Globus pallidus (tissue), 1 donor: ENCODE measurements at places on chromosomes 4 and X.

DNA sequence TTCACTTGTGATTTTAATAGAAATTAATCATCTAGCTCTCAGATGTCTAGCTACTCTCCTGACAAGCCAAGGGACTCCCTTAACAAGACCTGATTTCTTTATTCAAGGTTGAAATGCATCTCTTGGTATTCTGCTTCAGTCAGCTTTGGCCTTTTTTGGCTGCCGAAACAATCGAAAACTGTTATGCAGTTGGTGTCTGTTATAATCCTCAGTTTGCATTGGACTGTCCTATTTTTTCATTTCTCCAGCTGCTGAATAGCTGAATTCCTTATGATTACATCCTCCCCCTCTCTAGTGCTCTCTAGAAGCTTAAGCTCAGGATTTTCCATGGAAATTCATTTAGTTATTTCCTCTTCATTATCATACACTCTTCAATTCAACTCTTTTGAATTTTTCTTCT lies 177.2 kb downstream of the TRIML1 start:
- no peak for DNase-seq

DNA sequence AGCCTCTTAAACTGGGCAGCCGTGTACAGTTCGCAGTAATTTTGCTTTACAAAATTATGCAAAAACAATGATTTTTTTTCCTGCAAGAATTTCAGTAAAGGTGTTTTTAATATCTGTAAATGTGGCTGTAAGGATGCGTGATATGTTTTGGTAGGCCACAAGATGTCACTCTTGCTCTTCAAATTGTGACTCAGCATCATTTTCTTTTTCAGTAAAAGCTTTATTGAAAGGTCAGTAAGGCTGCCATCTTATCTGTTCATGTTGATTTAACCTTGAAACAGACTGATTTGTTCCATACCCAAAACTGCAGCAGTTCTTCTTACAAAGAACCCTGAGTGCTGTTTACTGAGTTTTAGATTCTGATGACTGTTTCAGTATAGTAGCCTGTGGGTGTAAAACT lies 39.9 kb downstream of the TXLNG start:
- DNase-seq: peak; percentile 49

DNA sequence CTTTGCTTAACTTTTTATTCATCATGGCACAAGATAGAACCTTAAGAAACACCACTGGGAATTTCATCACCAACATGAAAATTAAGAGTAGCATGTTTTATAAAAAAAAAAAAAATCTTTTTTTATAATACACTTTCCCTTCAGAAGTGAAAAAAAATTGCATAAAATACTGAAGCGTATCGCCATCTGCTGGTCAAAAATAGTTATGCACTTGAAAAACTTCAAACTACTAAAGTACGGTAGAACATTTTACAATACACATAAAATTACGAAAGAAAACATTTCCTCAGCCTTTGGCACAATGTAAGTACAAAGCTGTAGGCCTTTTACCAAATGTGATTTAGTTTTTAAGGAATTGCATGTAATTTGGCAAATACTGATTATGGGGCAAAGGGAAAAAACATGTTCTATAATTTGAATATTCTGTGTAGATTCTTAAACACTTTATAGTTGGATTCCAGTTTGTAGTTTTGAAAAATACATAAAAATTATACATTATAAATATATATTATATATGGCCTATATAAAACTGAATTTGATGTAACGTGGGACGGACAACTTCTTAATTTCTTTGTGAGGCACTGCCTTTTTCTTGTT lies 26.5 kb downstream of the HCCS start:
- no peak for DNase-seq

DNA sequence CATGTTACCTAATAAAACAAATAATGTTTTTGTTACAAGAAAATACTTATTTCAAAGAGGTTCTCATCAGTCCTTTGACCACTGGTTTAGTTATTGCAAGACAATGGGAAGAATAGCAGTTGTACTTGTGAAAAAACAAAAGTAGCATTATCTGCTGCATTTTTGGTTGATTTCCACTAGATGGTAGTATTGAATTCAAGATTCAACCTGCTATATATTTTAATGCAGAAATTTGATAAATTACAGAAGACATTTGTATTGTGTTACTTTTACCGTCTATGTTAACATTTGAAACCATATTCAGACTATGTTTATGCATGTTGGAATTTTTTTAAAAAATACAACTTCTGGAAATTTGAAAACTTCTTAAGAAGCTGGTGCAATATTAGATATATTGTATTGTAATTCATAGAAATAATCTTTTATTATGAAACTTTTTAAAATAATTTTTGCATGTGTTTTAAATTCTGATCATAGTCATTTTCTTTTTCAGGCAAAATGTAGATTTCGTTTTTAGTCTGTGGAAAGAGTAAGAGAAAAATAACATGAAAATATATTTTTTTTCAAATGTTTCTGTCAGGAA lies 56.4 kb downstream of the SPCS3 start:
- DNase-seq: peak; percentile 41

GRCh38 chr4:11495291-11495690 lies 66.6 kb upstream of the HS3ST1 start:
- no peak for DNase-seq

DNA sequence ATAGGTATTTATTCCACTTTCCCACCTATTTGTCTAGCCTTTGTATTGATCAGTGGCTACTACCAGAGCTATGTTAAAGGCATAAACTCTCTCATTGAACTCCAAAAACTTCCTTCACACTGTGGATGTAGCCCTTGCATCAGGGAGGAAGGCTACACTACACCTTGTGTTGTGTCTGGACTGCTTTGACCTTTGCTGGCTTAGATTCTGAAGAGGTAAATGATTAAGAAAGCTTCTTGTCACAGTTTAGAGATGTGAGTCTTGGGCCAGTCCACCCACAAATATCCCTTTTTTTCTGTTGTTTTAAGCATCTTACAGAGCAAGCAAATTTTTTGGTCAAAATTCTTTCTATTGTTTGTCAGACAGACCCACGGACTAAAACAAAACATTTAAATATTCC lies 1.9 kb downstream of the ENPEP start:
- DNase-seq: no peak

GRCh38 chr4:100113096-100113495 lies 77.2 kb downstream of the DDIT4L start:
- no peak for DNase-seq

DNA sequence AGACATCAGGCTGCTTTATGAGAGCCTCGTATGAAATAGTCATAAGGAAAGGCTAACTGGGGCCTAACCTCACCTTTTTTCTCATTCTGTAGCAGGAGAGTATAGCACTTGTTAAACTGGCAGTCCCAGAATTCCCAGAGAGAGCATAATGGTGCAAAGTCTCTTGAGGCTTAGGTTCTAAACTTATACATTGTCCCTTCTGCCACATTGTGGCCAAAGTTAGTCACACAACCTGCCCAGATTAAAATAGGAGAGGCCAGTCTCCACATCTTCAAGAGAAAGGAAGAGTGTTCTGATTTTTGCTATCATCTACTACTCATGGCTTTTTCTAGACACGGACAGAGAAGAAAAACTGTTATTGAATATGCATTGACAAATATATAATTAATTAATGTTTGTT lies 1588.9 kb upstream of the PCDH7 start:
- no peak for DNase-seq

DNA sequence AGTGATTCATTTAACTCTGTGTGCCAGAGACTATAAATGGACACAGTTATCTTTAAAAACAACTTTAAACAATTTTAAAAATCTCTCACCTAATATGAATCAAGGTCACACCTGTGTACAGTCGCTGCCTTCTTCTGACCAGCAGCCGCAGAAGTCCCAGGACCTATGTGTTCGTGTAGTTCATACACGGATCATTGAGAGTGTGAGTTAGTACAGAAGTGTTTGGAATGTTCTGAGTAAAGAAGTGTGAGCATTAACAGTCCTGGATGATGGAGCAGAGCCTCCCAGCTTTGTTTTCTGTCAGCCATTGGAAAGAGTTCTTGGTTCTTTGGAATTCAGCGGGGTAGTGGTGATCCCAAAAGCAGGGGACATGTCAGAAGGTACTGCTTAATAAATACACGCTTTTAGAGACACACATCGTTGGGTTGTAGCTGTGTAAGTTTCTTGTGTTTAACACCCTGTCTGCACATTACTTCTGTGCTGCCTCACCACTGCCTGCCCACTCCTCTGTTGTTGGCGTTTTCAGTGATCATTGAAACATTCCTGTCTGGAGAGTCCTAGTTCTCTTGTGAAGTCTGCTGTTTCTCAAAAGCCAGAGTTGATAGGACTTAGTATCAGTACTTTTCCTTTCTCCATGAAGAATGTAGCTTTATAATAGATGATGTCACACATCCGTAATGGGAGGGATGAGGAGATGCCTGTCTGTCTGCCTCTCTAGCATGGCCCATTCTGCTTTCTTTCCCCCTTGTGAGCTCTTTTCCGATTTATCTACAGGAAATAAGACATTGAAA lies 90.6 kb downstream of the PTTG2 start:
- DNase-seq: no peak

DNA sequence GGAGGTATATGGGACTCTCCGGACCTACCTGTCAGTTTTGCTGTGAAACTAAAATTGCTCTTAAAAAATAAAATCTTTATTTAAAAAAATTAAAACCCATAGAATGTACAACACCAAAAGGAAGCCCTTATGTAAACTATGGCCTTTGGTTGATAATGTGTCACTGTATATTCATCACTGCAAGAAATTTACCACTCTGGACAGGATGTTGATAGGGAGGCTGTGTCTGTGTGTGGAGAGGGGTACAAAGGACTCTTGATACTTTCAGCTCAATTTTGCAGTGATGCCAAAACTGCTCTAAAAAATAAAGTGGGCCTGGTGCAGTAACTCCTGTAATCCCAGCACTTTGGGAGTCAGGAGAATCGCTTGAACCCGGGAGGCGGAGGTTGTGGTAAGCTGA lies 2.9 kb upstream of the ZMYM3 start:
- no peak for DNase-seq

- DNase-seq: no peak
Observed at GRCh38 chrX:19410259-19410658, 66.5 kb downstream of the PDHA1 start.

- no peak for DNase-seq
Observed at GRCh38 chrX:119391279-119391678, 7.9 kb upstream of the SLC25A43 start.

GRCh38 chr4:139367421-139368090 lies 65.3 kb upstream of the NDUFC1 start:
- peak; percentile 41 for DNase-seq

- DNase-seq: peak; percentile 1
Observed at GRCh38 chr4:174523025-174523693, 871 bp upstream of the HPGD start.

- no peak for DNase-seq
Observed at GRCh38 chrX:53223955-53224859, 800 bp downstream of the KDM5C start.

GRCh38 chr4:1812720-1813119 lies 19.6 kb downstream of the FGFR3 start:
- DNase-seq: no peak

- DNase-seq: no peak
Observed at GRCh38 chr4:139129206-139129605, 47.8 kb downstream of the ELF2 start.

DNA sequence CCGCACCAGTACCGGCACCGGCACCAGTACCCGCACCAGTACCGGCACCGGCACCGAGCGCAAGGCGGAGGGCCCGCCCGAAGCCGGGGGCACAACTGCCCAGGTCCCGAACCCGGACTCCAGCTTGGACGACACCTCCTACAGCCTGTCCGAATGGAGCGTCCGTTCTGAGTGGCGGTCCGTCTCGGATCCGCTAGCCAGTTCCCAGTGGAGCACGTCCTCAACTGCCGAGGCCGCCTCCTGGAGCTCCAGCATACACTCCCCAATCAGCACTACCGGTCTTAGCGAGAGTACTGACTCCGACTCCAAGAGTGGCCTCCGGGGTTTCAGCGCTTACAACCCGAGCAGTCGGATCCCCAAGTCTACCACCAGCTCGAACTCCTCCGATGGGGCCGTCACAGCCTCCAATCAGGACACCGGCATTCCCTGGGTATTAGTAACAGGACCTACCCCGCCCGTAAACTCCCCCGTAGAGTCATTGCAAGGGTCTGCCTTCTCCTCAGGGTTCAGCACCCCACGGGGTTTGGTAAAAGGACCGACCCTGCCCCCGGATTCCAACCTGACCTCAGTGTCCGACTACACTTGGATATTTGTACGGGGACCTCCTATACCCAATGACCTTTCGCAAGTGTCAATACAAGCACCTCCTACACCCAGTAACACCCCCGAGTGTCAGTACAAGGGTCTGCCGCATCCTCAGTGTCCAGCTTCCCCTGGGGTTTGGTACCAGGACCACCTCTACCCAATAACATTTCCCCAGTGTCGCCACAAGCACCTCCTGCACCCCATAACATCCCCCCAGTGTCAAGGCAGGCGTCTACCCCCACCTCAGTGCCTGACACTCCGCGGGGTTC lies 721 bp upstream of the MAOA start:
- peak; percentile 32 for DNase-seq

- no peak for DNase-seq
Observed at GRCh38 chr4:87865288-87865687, 32.5 kb downstream of the MEPE start.

- no peak for DNase-seq
Observed at GRCh38 chrX:133513123-133513522, 97.8 kb upstream of the GPC4 start.

- DNase-seq: peak; percentile 3
Observed at GRCh38 chr4:39096847-39097246, 34.8 kb downstream of the KLHL5 start.

GRCh38 chr4:128787509-128788311 lies 21.8 kb upstream of the JADE1 start:
- DNase-seq: no peak
